ENCODE measurements at places on chromosomes 3 and 15.

- no peak for DNase-seq
These were observed 9.4 kb downstream of the IMPG2 start for GRCh38 chr3:101310978-101311375.

DNA sequence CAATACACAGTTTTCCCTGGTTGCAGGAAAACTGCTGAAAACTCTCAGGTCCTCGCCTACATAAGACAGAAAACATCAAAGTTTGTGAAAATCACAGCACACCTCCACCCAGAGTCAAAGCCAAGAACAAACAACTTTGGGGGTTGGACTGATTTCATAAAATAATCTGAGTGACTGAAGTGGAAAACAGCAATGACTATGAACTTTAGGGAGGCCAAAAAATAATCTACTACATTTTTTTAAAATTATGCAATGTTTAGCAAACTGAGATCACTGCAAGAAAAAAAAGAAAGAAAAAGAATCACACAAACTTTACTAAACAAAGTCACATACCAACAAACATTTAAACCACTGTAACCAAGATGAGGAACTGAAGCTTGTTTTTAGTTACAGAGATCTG, 15.9 kb upstream of the FOXP1 start:
- DNase-seq, result no peak

DNA sequence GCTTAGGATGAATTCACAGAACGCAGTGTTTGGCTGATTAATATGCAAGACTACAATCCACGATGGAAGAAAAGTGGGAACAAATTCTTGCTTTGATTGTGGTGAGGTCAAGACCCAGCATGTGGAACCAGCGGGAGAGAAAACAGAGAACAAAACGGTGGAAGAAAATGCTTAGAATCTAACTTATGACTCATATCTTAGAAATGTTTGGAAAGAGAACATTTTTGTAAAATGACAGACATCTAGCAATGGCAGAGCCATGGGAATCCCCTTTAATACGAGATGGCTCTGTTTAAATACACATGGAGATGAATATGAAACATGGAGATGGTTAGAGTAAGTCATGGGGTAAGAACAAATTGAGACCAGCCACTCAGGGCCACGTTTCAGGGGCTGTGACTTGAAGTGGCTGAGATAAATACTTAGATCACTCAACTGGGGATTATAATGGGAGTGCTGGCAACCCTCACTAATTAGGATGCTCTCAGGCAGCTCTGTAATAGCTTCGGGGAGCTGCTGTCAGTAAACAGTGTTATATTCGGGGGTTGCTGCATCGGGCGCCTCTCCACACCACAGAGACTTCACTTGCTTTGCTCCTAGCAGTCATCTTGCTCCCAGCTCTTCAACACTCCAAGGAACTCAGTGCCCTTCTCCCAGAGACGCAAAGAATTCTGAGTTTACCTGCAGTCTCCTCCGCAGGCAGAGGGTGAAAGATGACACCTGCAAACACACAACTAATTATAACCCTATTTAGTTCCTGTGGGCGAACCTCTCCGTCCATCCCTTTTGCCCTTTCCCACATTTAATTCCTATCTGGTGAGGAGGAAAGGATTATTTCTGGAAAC, 68.0 kb upstream of the ONECUT1 start:
- DNase-seq, result no peak

GRCh38 chr3:122730240-122730639, 49.6 kb downstream of the PARP14 start:
- no peak for DNase-seq

DNA sequence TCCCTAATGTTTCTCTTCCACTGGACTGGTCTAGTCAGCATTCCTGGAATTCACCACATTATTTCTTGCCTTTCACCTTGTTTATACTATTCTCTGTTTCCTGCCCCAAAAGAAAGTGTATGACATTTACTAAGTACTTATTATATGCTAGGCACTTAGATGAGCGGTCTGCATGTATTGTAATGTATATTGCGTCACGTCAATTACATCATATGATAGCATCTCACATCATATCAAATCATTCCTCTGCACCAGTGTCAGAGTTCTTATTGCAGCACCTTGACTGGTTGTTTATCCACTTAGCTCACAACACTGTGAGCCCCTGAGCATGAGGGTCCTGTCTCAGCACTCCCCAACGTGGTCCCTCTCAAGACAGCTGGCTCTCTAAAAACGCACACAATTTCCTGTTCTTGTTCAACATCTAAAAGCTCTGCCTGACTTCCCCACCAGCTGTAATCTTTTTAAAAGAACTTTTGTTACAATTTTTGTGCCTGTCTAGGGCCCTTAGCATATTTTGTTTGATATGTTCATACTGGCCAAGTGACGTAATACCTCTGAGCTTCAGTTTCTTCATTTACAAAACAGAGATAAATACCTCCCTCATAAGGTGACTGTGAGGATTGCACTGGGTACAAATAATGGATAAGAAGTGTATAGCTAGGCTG, 58.8 kb downstream of the ARHGAP31 start:
- DNase-seq, result no peak
